Fibroblast of villous mesenchyme (primary cell): ENCODE measurements at places on chromosomes 6 and 20. TPM values are rescaled to one million over a fixed set of nuclear protein-coding genes. Genes with fewer than 3 reads are reported as not detected.

- peak; percentile 95 for DNase-seq
Observed at GRCh38 chr6:27795697-27796494, 116.3 kb downstream of the OR2B2 start.

DNA sequence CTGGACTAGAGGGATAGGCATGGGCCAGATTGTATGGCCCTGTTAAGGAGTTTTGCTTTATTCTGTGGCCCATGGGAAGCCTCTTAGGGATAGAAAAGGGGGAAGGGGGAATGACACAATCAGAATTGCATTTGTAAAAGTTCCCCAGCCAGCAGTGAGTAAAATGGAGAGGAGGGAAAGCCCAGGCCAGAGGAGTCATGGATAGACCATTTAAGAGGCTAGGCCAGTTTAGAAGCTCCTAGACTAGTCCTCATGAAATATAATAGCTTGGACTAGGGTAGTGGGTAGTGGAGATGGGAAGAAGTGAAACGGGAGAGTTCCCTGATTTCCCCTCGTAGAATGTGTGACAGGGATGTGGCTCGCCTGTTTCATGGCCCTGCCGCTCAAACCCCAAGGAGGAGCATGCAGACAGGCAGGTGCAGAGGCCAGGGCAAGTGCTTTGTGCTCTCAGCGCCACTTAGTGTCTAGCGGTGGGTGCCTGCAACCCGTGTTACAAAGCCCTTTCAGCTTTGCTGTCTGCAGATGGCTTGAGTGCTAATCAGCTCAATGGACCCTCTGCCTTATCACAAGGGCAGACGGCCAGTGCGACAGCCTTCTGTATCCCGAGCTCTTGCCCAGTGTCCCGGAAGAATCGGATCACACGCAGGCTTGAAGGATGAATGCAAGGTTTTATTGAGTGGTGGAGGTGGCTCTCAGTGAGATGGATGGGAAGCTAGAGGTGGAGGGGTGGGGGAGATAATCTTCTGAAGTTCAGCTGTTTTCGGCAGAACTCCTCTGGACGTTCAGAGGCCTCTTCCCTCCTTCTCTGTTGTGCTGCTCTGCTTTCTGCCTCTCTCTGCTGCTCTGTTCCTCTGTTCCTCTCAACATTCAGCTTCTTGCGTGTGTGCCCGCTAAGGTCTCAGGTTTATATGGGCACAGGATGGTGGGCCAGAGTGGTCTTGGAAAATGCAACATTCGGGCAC is 141.1 kb downstream of the CEP57L1 start:
- DNase-seq, result no peak

GRCh38 chr20:62723768-62724450 is 15.3 kb downstream of the NTSR1 start:
- DNase-seq, result no peak

GRCh38 chr6:157760589-157761330 is 62.3 kb upstream of the SNX9 start:
- DNase-seq, result peak; percentile 88

- DNase-seq, result no peak
Observed at GRCh38 chr6:28081486-28081751, 1.1 kb downstream of the ZNF165 start.

DNA sequence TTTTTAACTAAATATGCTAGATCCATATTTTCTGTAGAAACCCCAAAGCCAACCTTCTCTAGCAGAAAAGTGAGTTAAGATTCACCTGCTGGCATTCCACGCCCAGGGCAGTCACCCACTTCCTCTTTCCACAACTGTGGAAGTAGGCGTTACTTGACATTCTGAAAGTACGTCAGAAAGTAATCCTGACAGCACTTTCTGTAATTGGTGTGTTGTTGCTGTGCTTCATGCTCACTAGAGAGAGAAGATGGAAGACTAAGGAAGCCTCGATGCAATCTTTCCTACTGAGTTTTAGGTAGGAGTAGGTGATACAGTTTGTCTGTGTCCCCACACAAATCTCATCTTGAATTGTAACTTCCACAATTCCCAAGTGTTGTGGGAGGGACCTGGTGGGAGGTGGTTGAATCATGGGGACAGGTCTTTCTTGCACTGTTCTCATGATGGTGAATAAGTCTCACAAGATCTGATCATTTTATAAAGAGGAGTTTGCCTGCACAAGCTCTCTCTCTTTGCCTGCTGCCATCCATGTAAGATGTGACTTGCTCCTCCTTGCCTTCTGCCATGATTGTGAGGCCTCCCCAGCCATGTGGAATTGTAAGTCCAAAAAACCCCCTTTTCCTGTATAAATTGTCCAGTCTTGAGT is 101.1 kb downstream of the MAP3K7 start:
- no peak for DNase-seq

GRCh38 chr6:3584606-3585005 is 127.8 kb upstream of the SLC22A23 start:
- peak; percentile 58 for DNase-seq

GRCh38 chr20:7406671-7407070 is 533.6 kb downstream of the HAO1 start:
- no peak for DNase-seq

- no peak for DNase-seq
Observed at GRCh38 chr6:40319124-40319523, 268.0 kb downstream of the LRFN2 start.

- DNase-seq, result no peak
Observed at GRCh38 chr20:44481719-44482416, 6.2 kb downstream of the TTPAL start.

- DNase-seq, result no peak
Observed at GRCh38 chr6:13581700-13582229, 7.4 kb downstream of the SIRT5 start.

- no peak for DNase-seq
Observed at GRCh38 chr6:45597424-45597823, 219.7 kb upstream of the SUPT3H start.

GRCh38 chr20:48801197-48801596 is 26.6 kb downstream of the PREX1 start:
- DNase-seq, result no peak

DNA sequence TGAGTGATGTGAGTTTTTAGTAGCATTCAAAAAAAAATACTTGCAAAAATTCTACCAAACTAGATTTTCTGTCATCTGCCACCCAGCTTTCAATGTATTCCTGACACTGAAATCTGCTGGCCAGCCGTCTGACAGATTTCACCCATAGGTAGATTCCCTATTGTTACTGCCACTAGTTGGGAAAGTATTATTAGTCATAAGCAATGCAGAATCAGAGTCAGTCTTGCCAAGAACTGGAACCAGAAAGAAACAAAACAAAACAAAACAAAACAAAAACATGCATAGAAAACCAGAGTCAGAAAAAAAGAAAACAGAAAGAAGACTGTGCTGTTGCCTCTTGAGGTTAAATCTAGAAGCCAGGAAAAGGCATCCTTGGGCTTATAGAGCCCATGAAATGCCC is 293.1 kb upstream of the KCNQ5 start:
- peak; percentile 31 for DNase-seq

DNA sequence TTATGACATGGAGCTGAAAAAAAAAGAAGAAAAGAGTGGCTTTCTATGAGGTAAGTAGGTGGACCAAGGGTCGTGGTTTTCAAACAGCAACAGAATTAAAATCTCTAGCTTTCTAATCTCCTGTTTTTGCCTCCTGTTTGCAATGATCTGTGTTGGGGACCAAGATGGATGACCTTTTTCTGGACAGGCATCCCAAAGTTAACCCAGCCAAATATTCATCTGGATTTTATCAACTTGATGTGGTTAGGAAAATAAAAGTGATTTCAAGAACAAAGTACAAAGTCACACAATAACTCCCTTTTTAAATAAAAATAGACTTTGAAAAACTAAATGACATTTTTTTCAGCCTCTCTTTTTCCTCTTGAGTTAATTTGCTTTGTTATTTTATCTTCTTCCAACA is 282.1 kb upstream of the PRDM1 start:
- no peak for DNase-seq

- DNase-seq, result no peak
Observed at GRCh38 chr20:22515264-22515663, 69.1 kb downstream of the FOXA2 start.

DNA sequence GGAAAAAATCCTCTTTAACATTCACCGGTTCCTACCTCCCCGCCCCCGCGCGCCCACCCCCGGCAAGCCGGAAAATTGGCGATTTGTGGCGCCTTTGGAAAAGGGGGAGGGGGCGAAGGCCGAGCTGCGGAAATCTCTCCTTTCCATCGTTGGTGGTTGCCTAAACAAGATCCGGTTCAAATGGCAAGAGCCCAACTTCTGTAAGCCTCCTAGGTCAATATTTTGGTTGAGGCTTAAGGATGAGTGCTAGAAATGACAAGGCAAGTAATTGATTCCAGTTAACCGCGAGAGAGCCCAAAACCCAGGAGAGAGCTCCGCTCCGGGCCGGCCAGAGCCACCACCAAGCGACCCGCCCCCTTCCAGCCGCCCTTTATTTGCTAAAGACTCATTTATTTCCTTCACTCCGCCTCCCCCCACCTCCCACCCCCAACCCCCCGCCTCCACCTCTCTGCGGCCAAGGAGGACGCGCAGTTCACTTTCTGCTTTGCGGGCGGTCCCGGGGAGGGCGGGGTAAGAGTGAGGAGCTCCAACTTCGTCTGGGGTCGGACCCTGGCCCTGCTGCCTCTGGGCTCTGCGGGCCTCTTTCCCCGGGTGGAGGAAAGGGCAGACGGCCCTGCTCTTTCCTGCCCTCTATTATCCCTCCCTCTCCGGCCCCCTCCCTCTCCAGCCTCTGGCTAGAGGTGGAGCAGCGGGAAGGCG is 838 bp upstream of the NKX2-2 start:
- no peak for DNase-seq

- DNase-seq, result peak; percentile 47
Observed at GRCh38 chr20:8082025-8082424, 50.0 kb upstream of the PLCB1 start.

DNA sequence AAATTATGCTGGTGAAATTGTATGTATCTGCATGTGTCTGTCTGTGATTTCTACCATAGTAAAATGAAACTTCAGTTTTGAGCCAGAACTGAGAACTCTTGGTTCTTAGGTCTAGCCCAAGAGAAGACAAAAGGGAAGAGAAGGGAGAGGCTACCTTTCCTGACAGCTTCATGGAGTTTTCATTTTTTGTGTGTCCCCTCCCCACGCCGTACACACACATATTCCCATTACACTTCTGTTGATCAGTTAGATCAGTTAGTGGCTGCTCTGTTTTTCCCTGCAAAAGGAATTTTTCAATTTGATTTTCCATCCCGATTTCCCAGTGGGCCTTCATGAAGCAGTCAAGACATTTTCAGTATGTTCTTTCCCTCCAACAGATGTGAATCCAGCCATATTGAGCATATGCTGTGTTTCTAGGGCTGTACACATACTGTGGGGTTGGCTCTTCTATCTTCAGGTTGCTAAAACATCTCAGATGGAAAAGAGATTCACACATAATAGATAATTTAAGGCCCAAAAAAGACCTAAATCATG is 52.5 kb downstream of the HIVEP1 start:
- DNase-seq, result no peak

GRCh38 chr6:90214966-90215365 is 81.7 kb downstream of the BACH2 start:
- no peak for DNase-seq

DNA sequence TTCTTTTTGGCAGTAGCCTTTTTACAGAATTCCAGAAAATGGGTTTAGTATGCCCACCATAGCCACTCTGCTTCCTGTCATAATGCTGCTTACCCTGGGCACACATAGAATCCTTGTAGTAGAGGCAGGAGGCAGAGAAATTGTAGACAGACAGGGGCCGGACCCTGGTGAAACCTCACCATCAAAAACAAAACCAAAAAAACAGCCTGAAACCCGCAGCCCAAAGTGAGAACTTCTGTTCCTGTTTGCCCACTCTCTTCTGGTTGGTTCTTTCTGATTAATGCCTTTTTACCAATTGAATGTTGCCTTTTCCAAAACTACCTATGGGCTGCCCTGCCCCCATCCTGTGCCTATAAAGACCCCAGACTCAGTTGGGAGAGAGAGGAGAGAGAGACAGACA is 188.2 kb downstream of the CDKAL1 start:
- DNase-seq, result no peak

DNA sequence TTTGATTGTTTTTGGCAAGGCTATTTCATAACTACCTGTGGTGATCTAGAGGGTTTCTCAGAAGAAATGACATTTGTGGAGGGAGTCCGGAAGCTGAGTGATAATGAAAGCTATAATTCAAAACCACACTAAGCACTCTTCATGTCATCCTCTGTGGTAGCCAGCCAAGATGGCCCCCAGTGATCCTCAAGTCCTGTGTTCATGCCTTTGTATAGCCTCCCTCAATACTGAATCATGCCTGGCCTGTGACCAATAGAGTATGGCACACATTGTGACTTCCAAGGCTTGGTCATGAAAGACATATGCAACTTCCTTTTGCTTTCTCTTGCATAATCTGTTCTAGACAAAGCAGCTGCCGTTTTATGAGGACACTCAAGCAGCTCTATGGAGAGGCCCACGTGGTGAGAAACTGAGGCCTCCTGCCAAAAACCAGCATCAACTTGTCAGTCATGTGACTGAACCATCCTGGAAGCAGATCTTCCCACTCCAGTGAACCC is 12.8 kb upstream of the DNAAF9 start:
- peak; percentile 73 for DNase-seq

GRCh38 chr6:132043148-132043547 is 92.0 kb upstream of the CCN2 start:
- DNase-seq, result no peak

The TGM3 gene
- not detected in 2 replicates for total RNA-seq

The FBXO9 gene
- 47.0 and 55.3 TPM in 2 replicates for total RNA-seq

The SAMD5 gene
- total RNA-seq, result under 0.01 TPM in 2 replicates

The TFAP2A gene
- total RNA-seq, result 2.6 and 13.8 TPM in 2 replicates

The RIMS4 gene
- total RNA-seq, result under 0.01 TPM in 1 of 2 replicates, not detected in the other

The CASS4 gene
- 1.3 and 3.5 TPM in 2 replicates for total RNA-seq

The IPCEF1 gene
- total RNA-seq, result 0.32 and 0.86 TPM in 2 replicates

The PDE10A gene
- total RNA-seq, result 5.6 and 9.0 TPM in 2 replicates

The MAP7 gene
- total RNA-seq, result 0.64 and 1.3 TPM in 2 replicates
